NCI-H187 (cell line): ENCODE measurements at places on chromosomes 16 and 17.

DNA sequence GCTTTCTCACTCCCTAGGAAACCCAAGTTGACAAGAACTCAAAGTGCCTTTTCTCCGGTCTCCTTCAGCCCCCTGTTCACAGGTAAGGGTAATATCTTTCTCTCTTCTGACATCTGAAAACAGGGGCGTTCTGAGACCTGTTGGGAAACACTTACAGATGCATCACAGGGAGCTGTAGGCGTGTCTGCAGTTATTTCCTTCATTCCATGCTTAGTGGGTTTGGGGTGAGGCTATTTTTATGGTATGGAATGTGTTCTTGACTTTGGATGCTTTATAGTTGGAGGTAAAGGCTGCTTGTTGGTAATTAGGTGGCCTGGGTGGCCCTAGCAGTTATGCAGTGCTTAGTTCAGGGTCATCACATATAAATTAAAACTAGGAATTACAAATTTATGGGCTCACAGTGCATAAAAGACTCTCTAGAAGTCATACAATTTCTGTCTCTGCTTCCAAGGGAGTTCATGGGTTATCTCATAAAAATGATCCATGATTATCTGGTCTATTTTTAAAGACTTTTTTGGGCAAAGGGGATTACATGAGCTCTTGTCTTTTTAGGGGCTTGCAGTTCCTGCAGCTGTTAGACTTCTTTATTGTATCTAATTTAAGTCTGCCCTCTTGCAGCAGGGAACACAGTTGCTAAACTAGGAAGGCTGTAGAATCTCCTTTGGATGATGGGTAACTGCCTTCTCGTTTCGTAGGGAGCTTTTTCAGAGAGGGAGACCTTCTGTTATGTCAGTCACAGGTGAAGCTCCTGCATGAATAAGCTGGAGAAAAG lies 10.2 kb downstream of the SOCS7 start:
- DNase-seq, result no peak

DNA sequence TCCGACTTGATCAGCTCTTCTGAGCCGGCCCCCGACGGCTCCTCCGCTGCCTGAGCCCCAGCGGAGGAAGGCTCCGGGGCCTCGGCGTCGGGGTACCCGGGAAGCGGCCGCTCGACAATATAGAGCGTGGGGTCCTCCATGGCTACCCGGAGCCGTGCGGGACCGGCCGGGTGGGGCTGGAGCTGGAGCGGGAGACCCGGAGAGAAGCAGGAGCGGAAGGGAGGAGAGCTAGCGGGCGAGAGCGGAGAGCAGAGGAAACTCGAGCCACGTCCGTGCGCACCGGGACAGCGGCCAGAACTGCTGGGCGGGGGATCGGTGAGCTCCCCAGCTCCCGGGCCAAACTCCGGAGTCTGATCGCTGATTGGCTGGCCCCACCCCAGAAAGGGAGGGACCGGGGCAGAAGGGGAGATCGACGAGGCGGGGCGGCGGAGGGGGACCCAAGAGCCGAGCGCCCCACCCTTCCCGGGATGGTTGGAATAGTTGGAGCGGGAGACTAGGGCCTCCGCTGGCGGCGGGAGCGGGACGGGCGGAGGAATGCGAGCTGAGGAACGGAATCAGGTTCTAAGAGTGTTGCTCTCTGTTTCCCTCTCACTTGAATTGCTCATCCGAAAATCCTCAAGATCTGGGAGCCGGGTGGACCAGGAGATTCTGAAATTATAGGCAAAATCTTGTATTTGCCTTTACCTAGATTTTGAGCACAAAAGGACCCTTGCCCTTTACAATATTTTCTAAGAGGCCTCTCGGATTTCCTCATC lies at the start of gene CAVIN1:
Gene CAVIN1, minus strand, starts transcription at position 299 of the 755 bp plus-strand sequence. Its CDS starts 159 bp downstream, at position 140.
- no peak for DNase-seq

GRCh38 chr16:72210072-72210471 lies 38.1 kb upstream of the PMFBP1 start:
- DNase-seq, result no peak

GRCh38 chr16:63037761-63038396 lies 1001.6 kb upstream of the CDH8 start:
- no peak for DNase-seq

- DNase-seq, result no peak
Measured at GRCh38 chr17:75271233-75271954, 363 bp upstream of the MIF4GD start.

DNA sequence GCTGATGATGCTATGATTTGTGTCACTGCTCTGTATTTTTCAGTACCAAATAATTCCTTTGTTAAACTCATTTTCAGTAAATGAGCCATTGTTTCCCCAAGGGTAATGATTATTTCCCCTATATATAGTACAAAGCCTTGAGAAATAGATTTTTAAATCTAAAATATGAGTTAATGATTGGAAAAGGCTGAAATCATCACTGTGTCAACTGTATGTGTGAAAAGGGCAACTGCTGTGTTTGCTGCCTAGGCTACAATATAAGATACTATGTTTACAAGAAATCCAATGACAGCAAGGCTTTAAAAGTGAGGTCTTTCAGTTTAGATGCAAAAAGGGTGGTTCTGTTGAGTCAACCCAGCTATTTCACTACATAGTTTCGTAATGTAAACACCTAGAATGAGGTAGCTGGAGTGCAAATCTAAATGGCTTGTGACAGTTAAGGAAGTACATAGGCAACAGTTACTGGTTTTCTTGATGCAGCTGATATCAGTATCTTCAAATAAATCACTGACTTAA lies 15.3 kb downstream of the NLK start:
- DNase-seq, result no peak

- DNase-seq, result no peak
Measured at GRCh38 chr17:40121181-40122135, at the start of gene MSL1. MSL1 (plus strand) TSS chr17:40121971; CDS start chr17:40122613, 642 bp downstream.

DNA sequence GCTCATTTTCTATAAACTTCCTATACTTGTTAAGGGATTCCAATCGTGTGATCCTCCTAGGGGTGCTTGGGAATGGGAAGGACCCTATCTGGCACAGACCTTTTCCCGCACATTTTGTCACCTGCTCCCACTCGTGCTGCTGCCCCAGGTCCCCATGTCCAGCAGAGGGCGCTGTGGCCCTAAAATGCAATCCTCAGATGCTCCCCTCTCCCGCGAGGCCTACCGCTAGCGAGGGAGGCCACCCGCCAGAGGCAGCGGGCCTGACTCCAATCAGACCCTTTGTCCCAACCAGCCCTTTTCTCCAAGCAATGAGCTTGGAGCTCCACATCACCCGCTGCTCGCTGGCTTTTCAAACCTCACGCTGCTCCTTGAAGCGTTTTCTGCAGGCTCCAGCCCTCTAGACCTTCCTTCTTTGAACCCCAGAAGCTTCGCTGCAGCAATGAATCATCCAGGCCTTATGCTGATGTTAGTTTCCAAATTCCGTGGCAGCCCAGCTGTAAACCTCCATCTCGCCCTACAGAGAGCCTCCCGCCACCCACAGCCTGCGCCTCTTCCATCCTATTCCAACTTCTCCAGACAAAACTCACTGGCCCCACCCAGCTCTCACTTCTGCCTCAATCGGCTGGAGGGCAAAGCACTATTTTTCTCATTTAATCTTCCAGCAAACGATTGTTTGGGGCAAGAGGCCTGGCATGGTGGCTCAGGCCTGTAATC lies 23.6 kb upstream of the FZD2 start:
- peak; percentile 63 for DNase-seq

GRCh38 chr16:66988197-66988788 lies at the start of gene CES4A:
CES4A (plus strand) TSS chr16:66988589; CDS start chr16:66988773, 184 bp downstream.
- no peak for DNase-seq

GRCh38 chr17:46043606-46044005 lies 44.6 kb downstream of the STH start:
- no peak for DNase-seq

- no peak for DNase-seq
Measured at GRCh38 chr16:56874800-56875199, 9.8 kb downstream of the SLC12A3 start.

- no peak for DNase-seq
Measured at GRCh38 chr17:32493571-32493970, 6.8 kb downstream of the CDK5R1 start.

DNA sequence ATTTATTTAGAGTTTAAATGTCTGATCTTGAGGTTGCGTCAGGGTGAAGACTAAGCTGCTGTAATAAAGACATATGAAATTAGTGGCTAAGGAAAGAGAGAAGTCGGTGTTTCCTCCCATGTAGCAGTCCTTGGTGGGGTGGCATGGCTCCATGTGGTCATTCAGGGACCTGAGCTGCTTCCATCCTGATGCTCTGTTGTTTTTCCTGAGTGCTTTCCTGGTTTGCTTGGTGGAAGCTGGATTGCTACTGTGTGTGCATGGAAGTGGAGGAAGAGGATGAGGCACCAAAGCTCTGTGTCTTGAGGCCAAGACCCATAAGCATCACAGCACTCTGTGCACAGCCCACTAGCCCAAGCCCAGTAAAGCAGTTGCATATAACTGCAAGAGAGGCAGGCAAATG lies 241.8 kb upstream of the CACNG5 start:
- no peak for DNase-seq

DNA sequence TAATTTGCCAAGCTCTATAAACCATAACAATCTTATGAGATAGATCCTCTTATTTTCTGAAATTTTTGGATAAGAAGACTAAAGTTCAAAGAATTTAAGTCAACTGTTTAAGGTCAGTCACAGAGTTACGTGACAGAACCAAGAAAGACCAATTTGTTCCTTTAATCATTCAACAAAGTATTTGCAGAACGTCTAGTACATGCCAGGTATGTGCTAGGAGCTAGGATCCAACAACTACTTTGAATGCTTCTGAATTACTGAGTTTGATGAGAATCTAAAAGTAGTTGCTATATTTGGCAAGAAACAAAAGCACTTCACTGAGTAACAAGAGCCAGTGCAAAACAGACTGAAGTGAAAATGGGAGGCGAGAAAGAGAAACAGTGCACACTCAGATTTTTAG lies 15.0 kb downstream of the GLOD4 start:
- no peak for DNase-seq

DNA sequence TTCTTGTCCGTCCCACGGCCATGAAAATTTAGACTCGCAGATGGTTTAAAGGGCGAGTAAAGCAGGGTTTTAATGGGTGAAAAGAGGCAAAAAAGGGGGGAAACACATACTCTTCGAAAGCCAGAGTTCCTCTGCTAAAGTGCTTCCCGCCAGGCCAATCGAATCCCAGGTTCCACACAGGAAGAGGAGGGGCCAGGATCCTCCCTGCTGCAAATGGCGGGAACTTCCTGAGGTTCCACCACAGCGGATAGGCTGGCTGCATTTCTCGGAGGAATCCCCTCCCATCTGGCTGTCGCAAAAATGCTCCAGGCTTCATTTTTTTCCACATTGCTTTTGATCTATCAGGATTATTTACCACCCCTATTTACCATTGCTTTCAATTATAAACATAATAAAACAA lies 670.1 kb upstream of the CA10 start:
- DNase-seq, result no peak

DNA sequence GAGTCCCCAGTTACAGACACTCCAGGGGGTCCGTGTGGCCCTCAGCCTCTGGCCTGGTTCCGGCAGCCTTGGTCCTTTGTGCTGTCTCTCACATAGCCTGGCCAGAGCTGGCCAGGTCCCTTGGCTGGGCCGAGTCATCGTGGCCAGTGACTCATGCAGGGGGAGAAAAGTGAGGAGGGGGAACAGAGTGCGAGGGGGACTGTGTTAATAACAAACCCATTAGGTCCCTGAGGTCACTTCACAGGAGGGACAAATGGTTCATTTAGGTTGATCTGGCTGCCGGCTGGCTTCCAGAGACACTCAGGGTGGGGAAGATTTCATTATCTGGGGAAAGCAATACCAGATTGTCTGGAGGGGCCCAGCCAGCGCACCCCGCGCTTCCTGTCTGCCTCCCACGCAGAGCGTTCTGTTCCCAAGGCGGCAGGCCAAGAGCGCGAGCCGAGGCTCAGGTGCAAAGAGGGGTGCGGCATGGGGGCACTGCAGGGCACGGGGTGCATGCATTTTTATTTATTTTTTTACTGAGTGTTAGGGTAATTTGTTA lies 223.1 kb downstream of the SEC14L1 start:
- no peak for DNase-seq

GRCh38 chr16:88665148-88665547 lies 2.3 kb upstream of the MVD start:
- DNase-seq, result no peak

GRCh38 chr17:2418572-2418971 lies 17.7 kb upstream of the MNT start:
- DNase-seq, result no peak

DNA sequence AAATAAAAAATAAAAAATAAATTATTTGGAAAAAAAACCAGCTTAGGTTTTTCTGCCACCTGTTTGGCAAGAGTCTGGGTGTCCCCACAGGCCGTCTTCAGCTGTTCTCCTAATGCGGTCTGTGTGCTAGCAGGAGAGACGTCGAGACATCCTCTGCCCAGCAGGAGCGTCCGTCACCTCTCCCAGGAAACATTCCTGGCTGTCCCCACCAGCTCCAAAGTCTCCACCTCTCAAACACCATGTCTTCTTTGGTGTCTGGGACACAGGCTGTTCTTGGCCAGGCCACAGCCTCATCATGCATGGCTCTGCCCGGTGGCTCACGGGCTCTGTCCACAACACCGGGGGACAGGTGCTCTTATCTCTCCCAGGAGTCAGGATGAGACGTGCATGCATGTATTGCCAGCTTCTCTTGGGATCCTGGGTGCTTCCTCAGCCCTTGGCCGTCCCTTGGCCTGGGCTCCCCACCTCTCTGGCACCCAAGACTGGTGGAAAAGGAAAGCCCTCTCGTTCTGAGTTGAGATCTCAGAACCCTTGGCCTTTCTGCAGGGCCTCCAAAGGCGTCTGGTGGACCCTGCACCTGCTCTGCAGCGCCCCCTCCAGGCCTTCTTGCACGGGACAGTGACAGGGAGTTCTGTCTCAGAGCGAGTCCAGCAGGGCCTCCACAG lies 84.9 kb upstream of the CBX4 start:
- DNase-seq, result no peak

- peak; percentile 65 for DNase-seq
Measured at GRCh38 chr17:68462381-68463210, 5.3 kb upstream of the WIPI1 start.

DNA sequence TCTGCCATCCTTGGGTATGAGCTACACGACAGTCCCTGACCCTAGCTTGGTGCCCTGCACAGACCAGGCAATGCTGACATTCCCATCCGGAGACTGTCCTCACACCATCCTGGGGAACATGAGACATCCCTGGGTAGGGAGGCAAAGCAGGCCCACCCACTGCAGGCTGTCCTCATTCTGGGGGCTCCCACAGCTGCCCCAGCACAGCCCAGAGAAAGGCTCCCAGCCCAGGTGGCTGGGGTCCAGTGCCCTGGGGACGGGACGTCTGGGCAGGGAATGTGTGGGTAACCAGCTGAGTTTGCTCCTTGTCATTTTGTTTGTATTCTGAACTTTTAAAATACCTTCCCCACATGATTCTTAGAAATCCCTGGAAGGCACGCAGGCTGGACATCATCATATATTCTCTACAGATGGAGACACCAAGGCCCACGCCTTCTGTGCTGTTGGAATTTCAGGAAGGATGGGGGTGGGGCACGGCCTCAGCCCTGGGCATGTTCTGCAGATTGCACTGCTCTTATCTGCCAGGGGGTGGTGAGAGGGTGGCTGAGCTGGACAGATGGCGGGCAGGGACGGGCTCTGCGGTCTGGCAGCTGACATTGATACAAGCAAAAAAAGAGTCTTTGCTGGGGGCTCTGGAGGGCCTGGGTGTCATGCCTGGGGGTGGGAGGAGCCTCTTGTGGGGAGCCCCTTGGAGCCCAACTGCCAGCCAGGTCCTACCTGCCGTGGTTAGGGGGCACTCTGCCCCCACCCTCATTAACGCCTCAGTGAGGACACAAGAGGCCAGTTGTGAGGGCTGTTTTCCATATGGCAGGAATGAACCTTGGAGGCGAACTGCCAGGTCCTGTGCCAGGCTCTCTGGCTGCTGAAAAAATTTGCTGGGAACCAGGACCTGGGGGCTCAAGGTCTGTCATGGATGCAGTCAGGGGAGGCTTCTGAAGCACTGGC lies 28.4 kb downstream of the LRRC75A start:
- DNase-seq, result peak; percentile 50

- no peak for DNase-seq
Measured at GRCh38 chr16:66512272-66513110, 37.4 kb downstream of the TK2 start.
